ENCODE measurements at places on chromosomes 4 and X. TPM values are rescaled to one million over a fixed set of nuclear protein-coding genes. Genes with fewer than 3 reads are reported as not detected.

The DOCK11 gene
- total RNA-seq, result 43.2 TPM

The DCAF12L2 gene
- 1.1 TPM for total RNA-seq

The GUF1 gene
- total RNA-seq, result 19.5 TPM

The TMEM185A gene
- total RNA-seq, result 20.8 TPM

DNA sequence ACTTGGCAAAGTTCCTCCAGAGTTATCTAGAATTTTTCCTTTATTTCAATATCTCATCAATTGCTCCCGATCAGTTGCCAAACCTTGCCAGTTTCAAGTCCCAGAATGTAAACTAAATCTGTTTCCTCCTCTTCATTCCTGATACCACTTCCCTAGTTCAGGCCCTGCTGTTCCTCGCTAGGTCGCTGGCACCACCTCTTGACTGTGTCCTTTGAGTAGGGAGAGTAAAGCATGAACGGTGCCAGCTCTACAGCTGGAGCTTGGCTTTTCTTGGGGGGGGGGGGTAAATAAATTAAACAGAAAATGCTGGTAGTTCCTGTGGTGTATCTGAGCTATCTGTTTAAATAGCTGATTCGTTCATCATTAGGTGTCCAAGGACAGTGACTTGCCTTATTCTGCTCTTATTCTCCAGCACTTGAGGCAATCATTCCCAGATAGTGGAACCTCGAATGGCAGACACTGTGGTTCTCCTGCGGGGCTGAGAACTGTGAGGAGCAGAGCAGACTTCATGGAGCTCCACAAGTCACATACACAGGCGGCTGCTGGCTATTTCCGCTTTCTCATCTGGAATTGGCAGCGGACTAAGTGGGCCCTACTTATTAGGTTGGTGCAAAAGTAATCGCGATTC is 168.3 kb upstream of the FAT1 start:
- DNase-seq, result no peak

DNA sequence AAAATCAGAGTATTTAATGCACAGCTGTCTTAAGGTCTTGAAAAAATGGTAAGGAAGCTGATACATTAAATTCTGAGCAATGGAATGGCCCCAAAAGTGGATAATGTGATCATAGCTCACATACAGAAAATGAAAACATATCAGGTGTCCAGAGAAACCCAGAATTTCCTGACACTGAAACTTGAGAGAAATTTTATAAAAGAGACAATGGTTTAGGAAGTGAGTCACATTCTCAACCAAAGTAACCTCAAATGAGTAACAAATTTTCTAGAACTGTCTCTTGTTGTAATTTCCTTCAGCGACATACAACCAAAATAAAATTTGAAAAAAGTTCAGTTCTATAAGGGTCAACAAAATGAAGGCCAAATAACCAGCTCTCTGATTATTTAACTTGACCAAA is 37.4 kb upstream of the PACRGL start:
- DNase-seq, result no peak

GRCh38 chr4:56450342-56450741 is 14.3 kb downstream of the PAICS start:
- no peak for DNase-seq

GRCh38 chr4:116547632-116548031 is 537.7 kb downstream of the TRAM1L1 start:
- DNase-seq, result no peak

- no peak for DNase-seq
These were observed 18.2 kb upstream of the TNIP3 start for GRCh38 chr4:121182296-121182695.

GRCh38 chrX:47380268-47380667 is 9.9 kb downstream of the ZNF157 start:
- no peak for DNase-seq

GRCh38 chrX:86946569-86946968 is 571.0 kb upstream of the KLHL4 start:
- no peak for DNase-seq
